ENCODE measurements at places on chromosomes 5 and 9.

- DNase-seq, result no peak
Observed at GRCh38 chr5:97071101-97071500, 71.3 kb downstream of the LIX1 start.

GRCh38 chr5:90585337-90585986 is 26.9 kb downstream of the ADGRV1 start:
- DNase-seq, result no peak

DNA sequence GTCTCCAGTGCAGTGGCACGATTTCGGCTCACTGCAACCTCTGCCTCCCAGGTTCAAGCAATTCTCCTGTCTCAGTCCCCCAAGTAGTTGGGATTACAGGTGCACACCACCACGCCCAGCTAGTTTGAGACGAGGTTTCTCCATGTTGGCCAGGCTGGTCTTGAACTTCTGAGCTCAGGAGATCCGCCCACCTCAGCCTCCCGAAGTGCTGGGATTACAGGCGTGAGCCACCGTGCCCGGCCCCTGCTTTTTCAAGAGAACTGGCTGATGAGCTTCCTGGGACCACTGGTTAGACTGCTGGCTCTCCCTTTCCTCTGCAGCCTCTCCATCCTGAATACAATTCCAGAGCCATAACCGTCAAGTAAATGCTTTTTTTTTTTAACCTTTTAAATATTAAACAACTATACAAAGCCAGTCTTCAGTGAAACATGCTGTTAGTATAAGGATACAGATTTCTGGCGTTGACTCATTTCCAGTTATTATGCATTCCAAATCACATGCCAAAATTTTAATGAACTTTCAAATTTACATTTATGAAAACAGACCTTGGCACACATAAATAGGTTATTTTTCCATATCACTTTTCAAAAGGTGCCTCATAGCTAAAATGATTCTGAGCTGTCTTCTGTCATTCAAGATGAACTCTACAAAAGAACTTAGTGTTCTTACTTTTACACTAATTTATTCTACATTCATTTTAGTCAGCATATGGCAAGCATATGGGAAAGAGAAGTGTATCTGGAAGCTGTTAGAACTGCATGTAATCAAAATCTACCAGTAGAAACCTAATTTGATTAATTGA is 116.0 kb downstream of the MLLT3 start:
- no peak for DNase-seq

GRCh38 chr5:125257057-125257972 is 510.9 kb upstream of the ZNF608 start:
- no peak for DNase-seq

Data from stimulated activated CD8-positive, alpha-beta memory T cell treated with anti-CD3 and anti-CD28 coated beads, Interleukin-4, amount 100 ng/mL, for 4 hours (primary cell).